T-helper 17 cell (primary cell): ENCODE measurements at places on chromosomes 2 and 18.

- no peak for DNase-seq
Observed at GRCh38 chr2:100038011-100038410, 104.4 kb downstream of the AFF3 start.

GRCh38 chr2:25380586-25381375 lies 39.1 kb upstream of the DNMT3A start:
- DNase-seq, result no peak

- no peak for DNase-seq
Observed at GRCh38 chr2:195312662-195313061, 344.4 kb upstream of the SLC39A10 start.

DNA sequence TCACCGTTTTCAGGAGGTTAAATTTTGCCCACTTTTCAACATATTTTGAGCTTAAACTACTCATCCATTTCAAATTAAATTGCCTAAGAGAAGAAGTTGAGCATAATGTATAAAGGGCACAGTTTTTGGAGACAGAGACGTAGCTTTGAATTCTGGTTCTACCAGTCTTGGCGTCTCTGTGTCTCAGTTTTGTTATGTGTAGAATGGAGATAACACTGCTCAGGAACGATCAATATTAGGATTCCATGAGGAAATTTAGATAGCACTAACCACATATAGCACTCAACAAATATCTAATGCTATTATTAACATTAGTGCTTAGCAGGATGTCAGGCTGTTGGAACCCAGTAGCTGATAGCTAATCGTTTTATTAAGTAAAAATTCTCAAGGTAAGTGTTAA lies 40.4 kb upstream of the GATA6 start:
- DNase-seq, result no peak

DNA sequence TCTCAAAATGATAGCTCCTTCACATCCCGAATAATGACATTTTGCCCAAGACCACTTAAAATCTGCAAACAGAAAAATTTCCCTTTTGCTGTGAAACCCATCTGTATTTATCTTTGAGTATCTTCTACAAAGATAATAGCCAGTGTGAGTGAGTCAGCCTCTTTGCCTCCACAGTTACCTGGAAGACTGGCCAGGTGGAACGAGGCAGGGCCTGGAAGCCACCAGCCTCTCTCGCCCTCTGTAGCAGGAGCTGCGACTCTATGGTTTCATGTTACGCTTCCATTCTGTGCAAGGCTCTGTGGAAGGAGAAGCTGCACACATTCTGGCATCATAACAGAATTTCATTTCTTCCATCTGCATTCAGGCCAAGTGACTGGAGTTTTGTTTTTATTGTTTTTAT lies 9.5 kb downstream of the ELP2 start:
- no peak for DNase-seq

DNA sequence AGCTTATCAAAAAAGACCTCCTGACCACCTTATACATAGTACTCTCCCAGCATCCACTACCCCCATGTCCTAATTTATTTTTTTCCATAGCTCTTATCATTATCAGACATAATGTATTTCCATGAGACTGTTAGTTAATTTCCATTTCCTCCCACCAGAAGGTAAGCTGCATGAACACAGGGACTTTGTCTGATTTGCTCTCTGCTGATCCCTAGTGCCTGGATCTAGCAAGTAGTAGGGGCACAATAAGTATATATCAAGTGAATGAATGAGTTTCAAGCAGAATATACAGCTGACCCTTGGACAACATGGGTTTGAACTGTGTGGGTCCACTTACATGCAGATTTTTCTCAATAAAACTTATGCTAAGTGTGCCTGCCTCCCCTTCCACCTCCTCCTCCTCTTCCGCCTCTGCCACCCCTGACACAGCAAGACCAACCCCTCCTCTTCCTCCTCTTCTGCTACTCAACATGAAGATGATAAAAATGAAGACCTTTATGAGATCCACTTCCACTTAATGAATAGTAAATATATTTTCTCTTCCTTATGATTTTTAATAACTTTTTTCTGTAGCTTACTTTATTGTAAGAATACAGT lies 53.8 kb downstream of the CTAGE1 start:
- no peak for DNase-seq

DNA sequence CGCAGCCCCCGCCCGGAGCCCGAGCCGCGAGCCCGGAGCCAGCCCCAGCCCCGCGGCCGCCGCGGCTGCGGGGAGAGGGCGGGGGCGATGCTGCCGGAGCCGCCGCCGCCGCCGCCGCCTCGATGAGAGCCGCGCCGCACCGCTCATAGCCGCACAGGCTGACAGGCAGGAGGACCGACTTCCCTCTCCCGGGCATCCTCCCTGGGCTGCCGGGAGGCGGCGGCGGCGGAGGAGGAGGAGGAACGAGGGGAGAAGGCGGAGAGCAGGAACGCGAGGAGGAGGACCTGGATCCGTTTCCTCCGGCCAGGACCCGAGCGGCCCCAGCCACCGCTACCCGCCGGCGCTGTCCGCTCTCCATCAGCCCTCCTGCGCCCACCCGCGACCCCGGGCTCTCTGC lies 370 bp downstream of the KLHL29 start:
- no peak for DNase-seq

DNA sequence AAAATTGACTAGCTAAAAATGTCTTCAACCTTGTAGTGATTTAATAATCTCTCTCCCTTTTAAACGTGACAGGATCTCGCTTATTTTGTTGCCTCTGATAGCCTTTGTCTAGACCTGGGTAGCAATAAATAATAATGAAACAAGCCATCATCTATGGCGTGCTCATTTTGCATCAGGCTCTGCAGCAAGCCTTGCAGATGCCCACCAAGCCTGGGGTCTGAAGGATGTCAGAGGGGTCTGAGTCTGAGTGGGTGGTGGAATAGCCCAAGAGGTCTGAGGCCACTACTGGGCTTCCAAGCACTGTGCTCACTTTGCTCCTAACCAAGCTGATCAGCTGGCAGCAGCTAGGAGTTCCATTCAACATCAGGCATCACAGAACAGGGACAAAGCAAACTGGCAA lies 109.4 kb downstream of the GYPC start:
- DNase-seq, result no peak

GRCh38 chr2:228545041-228545747 lies 363.7 kb upstream of the SPHKAP start:
- DNase-seq, result no peak

GRCh38 chr2:62474176-62474575 lies 31.8 kb downstream of the TMEM17 start:
- no peak for DNase-seq

- DNase-seq, result no peak
Observed at GRCh38 chr2:187689372-187689771, 135.1 kb upstream of the TFPI start.

DNA sequence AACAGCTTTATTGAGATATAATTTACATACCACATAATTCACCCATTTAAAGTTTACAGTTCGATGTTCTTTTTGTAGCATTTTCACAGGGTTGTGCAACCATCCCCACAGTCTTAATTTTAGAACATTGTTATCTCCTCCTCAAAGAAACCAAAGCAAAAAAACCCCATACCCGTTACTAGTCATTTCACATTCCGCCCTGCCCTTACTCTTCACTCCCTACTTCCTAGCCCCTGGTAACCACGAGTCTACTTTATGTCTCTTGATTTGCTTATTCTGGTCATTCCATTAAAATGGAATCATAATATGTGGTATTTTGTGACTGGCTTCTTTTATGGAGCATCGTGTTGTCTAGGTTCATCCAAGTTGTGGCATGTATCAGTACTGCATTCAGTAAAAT lies 137.7 kb downstream of the TANC1 start:
- no peak for DNase-seq

- no peak for DNase-seq
Observed at GRCh38 chr2:8364668-8365067, 317.2 kb upstream of the ID2 start.

GRCh38 chr2:221552291-221552690 lies 19.8 kb downstream of the EPHA4 start:
- DNase-seq, result no peak

DNA sequence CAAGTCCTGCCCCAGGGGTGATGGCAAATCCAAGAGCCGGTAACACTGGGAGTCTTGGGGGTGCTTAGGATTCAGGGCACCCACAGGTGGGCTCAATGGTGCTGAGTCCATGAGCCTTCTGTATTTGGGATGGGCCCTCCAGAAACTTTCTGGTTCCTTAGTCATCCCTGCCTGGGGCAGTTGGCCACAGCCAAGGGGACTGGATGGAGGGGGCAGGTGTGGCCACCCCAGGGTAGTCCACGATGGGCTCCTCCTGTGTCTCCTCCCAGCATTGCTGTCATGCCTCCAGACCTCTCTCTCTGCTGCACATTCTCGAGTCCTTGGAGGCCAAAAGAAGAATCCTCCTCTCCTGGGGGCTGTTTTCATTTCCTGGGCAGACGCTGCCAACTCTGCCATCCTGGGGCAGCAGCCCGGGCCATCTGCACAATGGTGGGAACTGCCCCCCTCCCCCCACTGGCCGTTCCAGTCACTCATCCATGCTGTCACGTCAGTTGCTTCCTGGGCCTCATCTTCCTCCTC lies 158.0 kb upstream of the TWIST2 start:
- no peak for DNase-seq

GRCh38 chr2:24515335-24515734 lies 24.3 kb downstream of the NCOA1 start:
- no peak for DNase-seq

GRCh38 chr2:137287913-137288639 lies 522.7 kb downstream of the THSD7B start:
- no peak for DNase-seq

GRCh38 chr2:66872081-66872985 lies 437.4 kb downstream of the MEIS1 start:
- DNase-seq, result no peak

- no peak for DNase-seq
Observed at GRCh38 chr2:52082646-52083045, 1050.7 kb upstream of the NRXN1 start.

- DNase-seq, result no peak
Observed at GRCh38 chr2:134671513-134671912, 47.3 kb downstream of the TMEM163 start.

DNA sequence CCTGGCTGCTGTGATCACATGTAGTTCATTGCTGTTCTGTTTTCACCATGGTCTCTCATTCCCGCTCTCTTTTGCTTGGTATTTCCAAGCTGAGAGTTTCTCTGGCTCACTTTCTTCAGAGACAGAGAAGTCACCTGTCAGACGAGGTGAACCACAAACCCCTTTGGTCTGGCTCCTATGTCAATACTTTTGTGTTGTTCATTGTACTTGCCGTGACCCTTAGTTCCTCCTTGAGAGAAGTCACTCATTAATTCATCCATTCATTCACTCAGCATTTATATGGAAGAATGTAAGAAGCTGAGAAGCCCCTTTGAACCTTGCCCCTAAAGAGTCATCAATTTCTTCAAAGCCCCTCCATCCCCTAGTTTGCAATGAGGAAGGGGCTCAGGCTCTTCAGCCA lies 15.2 kb downstream of the MCFD2 start:
- DNase-seq, result no peak

DNA sequence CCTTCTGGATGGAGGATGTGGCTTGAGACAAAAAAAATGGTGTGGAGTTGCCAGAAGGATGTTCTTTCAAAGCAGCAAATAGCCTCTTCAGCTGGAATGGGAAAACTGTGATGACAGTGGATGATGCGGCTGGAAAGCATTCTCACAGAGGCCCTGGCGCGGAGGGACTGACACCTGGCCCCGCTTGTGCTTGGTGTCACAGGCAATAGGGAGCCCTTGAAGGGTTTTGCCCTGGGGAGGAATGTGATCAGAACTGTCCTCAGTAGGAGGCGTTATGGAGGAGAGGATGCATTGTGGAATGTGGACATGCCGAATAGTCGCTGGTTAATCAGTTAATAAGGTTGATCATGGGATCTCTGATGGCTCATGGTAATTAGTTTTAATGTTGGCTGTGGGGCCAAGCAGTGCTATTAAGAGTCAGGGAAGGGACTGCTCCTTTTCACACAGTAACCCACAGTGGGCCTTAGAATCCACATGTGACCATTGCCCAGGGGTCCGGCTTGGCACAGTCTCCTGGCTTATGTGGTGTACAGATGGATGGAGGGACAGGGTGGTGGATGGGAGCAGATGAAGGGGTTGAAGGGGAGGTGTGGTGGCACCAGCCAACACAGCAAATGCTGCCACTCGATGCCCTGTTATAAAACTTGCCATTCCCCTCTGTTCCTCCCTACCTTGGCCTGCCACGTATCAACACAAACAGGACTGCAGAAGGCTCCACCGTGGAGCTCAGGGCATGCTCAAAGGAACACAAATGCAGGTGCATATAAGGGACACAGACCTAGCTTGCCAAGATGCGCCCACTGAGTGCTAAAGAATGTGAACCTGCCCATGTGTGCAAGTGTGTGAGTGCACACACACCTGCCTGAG lies 71.7 kb downstream of the CIB4 start:
- DNase-seq, result no peak

DNA sequence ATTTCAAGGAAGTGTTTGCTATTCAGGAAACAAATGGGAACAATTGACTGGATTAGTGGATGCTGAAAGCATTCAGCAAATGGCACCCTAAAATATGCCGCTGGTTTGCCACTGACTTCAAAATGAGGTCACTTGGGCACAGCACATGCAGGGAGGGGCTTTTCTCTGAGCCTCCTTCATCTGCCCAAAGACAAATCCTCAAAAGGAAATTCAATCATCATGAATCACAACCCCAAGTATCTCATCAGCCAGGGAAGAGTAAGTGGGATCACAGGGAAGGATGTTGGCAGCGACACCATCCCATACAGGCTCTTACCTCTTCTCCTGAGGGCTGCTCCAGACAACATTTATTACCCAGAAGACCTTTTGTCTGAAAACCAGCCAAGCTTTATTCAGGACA lies 14.4 kb upstream of the SP140L start:
- DNase-seq, result no peak

DNA sequence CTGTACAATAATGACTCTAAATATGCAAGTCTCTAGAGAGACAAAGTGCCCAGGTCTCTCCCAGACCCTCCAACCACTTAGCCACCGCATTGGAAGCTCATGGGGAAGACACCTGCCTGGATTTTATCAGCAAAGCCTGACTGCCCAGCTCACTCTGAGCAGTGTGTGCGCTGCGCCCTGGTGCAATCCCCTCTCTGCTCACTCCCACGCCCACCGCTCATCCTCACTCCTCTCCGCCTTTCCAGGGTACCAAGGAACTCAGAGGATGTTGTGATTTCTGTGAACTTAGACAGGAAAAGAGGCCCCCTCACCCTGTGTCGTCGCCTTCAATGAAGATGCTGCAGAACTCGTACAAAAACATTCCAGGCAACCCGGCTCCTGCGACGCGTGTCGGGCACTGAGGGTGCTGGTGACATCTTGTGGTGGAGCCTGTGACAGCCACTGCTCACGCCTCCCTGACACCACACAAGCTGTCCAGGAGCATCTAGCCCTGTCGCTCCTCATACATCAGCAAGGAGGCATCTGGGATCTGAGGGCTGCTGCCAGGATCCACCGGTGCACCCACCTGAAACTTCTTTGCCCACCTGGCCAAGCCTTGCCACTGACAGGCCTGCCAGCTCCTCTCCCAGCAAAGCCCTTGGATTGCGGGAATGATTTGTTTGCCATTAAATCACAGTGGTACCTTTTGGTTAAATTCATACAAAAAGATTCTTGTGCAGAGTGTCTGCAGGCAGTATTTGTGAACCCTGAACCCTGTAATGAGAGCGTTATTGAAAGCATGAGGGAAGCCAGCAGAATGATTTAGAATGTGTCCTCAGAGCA lies 220.4 kb downstream of the ZNF516 start:
- DNase-seq, result no peak

- DNase-seq, result no peak
Observed at GRCh38 chr2:192288295-192288694, 93.6 kb upstream of the TMEFF2 start.

GRCh38 chr2:176172007-176172894 lies 15.1 kb downstream of the HOXD3 start:
- DNase-seq, result no peak
